Suprapubic skin (tissue), 4 donors: ENCODE measurements at places on chromosomes 4 and X. TPM values are rescaled to one million over a fixed set of nuclear protein-coding genes. Genes with fewer than 3 reads are reported as not detected.
A peak's percentile ranks its signal among the peaks of the same experiment; 100 is the strongest.

GRCh38 chr4:41622787-41623186 is 84.8 kb downstream of the LIMCH1 start:
- DNase-seq = no peak

DNA sequence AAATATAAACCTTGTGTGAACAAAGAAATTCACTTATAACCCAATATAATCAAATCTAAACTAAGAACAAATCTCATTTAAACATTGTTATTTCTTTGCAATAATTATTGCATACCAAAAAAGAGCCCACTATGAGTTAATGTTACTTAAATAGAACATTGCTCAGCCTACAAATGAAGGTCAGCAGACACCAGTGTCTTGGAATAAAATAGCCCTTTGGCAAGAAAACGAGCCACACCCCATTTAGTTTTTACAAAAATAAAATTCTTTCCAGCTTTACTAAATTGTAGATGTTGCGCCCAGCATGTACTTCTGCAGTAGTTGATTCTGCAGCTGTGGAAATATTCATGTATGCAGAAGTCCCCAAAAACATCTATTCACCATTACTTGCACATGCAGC is 12.2 kb downstream of the PLS3 start:
- no peak for DNase-seq

DNA sequence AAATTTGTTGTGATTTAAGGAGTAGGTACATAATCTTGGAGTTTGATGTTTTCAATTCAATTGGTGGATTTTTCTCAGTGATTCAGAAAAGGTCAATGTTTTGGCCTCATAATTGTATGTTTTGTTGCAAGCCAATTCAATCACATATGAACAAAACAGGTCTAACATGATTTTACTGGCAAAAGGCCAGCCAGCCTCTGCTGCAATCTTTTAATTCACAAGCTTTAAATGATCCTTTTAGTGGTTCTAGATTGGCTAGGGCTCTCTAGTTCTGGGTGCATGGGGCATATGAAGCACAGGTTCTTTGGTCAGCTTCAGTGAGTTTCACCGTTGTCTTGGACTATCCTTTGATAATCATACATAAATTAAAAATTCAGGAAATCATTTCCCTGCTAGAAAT is 19.2 kb upstream of the SLC6A14 start:
- DNase-seq = no peak

DNA sequence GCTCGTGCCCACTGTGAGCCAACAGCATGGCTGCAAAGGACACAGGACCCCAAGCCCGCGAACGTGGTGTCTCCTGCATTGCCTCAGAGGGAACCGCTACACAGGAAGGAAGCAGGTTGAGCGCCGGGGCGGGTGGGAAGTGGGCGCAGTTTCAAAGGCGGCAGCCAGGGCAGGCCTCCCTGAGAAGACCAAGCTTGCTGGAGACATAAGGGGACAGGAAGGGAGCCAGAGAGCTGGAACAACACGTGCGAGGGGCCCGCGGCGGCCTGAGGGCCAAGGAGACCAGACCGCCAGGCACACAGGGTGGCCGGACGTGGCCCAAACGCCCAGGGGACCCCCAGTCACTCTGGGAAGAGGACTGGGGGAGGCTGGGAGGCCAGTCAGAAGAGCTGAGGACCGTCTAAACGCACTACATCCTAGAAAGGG is 32.0 kb downstream of the CTBP1 start:
- DNase-seq = peak; percentile 71

GRCh38 chr4:74117024-74117534 is 18.1 kb upstream of the CXCL2 start:
- no peak for DNase-seq

DNA sequence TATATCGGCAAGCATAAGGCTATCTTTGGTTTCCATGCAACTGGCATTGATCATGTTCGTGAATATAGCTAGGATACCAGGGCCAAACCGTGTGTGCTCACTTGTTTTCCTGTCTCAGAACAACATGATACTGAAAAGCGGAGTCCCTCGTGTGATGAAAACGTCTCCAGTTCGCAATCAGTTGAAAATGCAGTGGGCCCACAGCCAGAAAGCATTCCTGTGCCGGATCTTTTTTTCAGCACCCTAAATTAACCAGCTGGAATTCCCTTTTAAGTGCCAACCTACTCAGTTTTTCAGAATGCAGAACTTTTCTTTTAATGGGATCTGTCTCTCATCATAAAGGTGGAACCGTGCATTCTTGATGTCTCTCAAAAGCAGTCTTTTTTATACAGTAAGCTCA is 130.8 kb upstream of the FRG1 start:
- no peak for DNase-seq

DNA sequence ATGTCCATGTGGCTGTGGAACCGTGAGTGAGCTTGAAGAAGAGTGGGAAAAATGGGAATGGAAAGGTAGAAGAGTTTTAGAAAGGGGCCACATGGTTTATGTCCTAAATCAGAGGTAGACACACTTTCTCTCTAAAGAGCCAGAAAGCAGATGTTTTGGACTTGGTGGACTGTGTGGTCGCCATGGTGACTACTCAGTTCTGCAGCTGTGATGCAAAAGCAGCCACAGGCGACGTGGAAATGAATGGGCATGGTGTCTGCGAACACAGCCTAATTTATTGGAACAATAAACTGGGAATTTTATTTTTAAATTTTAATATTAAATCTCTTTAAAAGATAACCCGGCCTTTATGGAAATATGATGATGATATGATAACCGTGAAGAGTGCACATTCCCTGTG is 386.0 kb upstream of the FAT1 start:
- no peak for DNase-seq

DNA sequence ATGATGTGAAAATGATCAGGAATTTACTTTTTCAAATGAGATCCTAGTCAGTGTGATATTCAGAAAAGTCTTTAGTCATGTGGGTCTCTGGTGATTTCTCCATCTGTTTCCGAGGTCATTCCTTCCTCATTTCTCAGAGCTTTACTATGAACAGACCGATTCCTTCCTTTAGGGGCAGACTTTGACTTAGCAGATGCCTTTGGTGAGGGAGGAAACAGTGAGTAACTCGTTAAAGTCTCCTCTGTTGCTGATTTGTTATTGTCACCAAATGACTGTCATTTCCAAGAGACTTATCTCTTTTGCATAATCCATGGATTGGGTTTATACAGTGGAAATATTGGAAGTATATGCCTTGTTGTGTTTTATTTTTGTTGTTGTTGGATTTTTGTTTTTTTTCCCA is 76.2 kb upstream of the CD99 start:
- DNase-seq = no peak

GRCh38 chr4:38411981-38412536 is 251.9 kb upstream of the KLF3 start:
- no peak for DNase-seq

- no peak for DNase-seq
Measured at GRCh38 chr4:163303069-163303468, 29.3 kb downstream of the NPY1R start.

- DNase-seq = no peak
Measured at GRCh38 chr4:173174594-173175012, 6.0 kb downstream of the GALNT7 start.

- no peak for DNase-seq
Measured at GRCh38 chr4:44493924-44494323, 45.3 kb upstream of the KCTD8 start.

- DNase-seq = peak; percentile 80
Measured at GRCh38 chr4:176792326-176793059, at the start of gene VEGFC. Gene VEGFC (minus strand): TSS chr4:176792922. CDS start chr4:176792311, 611 bp downstream.

- no peak for DNase-seq
Measured at GRCh38 chr4:36041340-36041739, 203.0 kb downstream of the ARAP2 start.

DNA sequence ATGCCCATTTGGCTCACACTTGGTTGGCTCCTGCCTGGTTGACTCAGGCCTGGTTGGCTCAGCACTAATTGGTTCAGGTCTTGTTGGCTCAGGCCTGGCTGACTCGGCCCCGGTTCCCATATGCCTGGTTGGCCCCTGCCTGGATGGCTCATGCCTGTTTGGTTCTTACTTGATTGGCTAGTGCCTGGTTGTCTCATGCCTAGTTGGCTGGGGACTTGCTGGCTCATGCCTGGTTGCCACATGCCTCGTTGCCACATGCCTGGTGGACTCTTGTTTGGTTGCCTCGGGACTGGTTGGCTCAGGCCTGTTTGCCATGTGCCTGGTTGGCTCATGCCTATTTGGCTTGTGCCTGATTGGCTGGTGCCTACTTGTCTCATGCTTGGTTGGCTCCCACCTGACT is 103.7 kb downstream of the APOOL start:
- DNase-seq = peak; percentile 61

DNA sequence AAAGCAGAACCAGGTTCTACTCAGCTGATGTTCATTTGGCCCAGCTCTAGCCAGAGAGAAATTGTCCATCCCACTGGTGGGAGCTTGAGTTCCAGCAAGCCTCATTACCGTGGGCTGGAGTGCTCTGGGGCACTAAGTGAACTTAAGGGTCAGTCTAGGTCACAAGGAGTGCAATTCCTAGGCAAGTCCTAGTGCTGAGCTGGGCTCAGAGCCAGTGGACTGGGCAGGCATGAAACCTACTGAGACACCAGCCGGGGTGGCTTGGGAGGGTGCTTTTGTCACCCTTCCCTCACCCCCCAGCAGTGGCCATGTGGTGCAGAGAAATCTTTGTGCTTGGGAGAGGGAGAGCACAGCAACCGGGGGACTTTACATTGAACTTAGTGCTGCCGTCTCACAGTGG is 39.4 kb downstream of the GSX2 start:
- no peak for DNase-seq

GRCh38 chrX:95539041-95539440 is 1145.6 kb upstream of the DIAPH2 start:
- no peak for DNase-seq

DNA sequence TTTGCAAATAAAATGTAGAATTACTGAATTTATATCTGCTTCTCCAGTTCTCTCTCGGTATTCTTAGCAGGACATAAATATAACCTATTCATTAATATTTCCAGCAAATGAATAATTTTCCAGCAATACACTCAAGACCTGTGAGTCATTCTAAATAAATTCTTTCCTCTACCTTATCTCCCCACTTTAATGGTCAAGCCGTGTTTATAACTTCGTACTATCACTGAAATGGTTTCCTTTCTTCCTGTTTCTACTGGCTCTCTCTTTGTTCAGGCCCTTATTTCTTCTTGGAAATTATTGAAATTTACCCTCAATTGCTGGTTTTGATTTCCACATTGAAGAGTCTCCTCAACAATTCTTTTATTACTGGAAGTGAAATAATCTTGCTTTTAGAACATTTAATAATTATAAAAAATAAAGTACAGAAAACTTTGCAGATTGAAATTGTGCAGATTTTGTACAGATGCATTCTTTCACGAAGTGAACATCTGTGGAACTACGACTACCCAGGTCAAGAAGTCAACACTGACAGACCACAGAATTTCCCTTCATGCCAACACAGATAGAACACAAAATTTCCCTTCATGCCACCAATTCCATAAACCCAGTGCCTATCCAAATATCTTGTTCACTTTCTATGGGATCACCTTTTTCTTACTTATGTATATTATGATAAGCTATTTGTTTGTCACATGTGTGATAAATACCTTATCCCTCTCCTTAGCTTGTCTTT is 205.7 kb downstream of the FAT4 start:
- no peak for DNase-seq

DNA sequence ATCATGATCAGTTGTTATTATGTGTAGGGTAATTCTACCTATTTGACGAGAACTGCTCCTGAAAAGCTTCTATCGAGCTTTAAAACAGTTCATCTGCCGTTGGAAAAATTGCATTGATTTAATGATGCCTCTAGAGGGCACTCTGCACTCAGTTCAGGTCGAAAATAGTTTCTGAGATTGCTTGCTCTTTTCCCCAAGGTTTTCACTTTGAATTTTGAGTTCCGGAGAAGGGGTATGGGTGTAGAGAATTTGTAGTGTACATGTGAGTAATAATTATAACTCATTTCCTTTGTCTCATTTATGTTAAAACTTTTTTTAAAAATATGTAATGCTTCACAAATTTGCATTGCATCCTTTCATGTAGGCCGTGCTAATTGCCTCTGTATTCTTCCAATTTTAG is 28.4 kb upstream of the TNIP3 start:
- no peak for DNase-seq

DNA sequence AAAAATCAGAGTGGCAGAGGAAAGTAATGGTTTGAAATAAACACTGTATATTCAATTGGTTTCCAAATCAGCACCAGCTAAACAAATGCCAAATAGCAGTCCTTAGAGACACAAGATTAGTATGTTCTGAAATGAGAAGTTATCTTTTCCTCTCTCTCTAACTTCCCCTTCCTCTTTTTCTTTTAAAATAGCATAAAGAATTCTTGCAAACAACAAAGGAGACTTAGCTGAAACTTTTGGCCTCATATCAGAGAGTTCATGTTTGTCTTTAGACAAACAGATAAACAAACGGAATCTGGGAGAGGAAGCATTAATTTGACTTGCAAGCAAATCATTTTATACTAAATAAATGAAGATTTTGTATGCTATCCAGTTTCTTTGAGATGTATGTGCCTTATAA is 399.0 kb downstream of the GBA3 start:
- no peak for DNase-seq

DNA sequence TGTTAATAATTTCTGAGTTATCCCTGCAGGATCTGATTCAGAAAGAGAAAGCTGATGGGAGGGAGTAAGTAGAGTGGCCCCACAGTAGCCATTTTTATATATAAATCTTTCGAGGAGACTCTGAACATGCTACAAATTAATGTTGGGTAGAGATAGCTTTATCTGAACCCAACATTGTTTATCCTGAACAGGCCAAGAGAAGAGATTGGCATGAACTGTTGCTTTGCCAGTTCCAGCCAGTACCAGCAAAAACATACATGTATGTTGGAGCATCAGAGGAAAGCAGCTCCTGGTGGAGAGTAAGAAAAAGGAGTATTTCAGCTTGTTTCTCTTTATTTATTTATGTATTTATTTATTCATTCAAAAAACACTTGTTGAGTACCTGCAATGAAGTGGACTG is 1.6 kb downstream of the MAOA start:
- DNase-seq = no peak

GRCh38 chrX:70454441-70455365 is 10.1 kb downstream of the DLG3 start:
- no peak for DNase-seq

GRCh38 chrX:133258481-133258880 is 40.3 kb upstream of the TFDP3 start:
- no peak for DNase-seq

GRCh38 chr4:166309286-166309685 is 436.2 kb downstream of the TLL1 start:
- no peak for DNase-seq

- DNase-seq = peak; percentile 77
Measured at GRCh38 chr4:1249731-1250526, 999 bp upstream of the CTBP1 start.

- DNase-seq = no peak
Measured at GRCh38 chrX:124497386-124497785, 151.0 kb downstream of the SH2D1A start.

GRCh38 chr4:121277194-121278105 is 103.4 kb downstream of the QRFPR start:
- no peak for DNase-seq

GRCh38 chr4:184961660-184962059 is 56.6 kb upstream of the HELT start:
- no peak for DNase-seq

The OTUD5 gene
- 32.3 TPM for total RNA-seq

The XPNPEP2 gene
- total RNA-seq = 2.5 TPM

The ADGRL3 gene
- 6.5 TPM for total RNA-seq

The KIF4A gene
- total RNA-seq = 1.8 TPM

The GRIPAP1 gene
- total RNA-seq = 67.7 TPM

The C1QTNF7 gene
- total RNA-seq = 5.7 TPM

The XK gene
- total RNA-seq = 1.6 TPM

The JADE3 gene
- total RNA-seq = 3.6 TPM

The SH2D1A gene
- total RNA-seq = not detected

The TLR3 gene
- 6.1 TPM for total RNA-seq

The PRAF2 gene
- 15.6 TPM for total RNA-seq

The KLKB1 gene
- total RNA-seq = not detected

The UGT2A3 gene
- not detected for total RNA-seq

The RHOXF2B gene
- total RNA-seq = not detected

The RBM41 gene
- total RNA-seq = 20.3 TPM
